T follicular helper cell (primary cell): ENCODE measurements at places on chromosomes 3 and 15.

DNA sequence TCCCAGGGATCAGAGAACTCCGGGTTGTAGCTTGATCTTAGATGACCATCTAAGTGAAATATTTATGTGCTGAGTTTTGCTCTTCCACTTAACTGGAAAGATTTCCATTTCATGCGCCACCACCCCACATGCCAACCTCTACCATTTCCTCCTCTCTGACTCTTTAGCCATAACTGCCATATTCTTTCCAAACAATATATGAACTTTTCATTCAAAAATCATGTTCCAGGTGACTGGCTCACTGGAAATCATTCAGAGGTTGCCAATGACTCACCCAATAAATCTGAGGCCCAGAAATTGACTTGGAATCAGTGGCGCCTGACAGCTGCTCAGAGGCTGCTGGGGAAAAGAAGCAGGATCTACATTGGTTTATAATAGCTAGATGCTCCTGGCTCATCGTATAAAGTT is 31.6 kb upstream of the FAM174B start:
- DNase-seq = no peak

DNA sequence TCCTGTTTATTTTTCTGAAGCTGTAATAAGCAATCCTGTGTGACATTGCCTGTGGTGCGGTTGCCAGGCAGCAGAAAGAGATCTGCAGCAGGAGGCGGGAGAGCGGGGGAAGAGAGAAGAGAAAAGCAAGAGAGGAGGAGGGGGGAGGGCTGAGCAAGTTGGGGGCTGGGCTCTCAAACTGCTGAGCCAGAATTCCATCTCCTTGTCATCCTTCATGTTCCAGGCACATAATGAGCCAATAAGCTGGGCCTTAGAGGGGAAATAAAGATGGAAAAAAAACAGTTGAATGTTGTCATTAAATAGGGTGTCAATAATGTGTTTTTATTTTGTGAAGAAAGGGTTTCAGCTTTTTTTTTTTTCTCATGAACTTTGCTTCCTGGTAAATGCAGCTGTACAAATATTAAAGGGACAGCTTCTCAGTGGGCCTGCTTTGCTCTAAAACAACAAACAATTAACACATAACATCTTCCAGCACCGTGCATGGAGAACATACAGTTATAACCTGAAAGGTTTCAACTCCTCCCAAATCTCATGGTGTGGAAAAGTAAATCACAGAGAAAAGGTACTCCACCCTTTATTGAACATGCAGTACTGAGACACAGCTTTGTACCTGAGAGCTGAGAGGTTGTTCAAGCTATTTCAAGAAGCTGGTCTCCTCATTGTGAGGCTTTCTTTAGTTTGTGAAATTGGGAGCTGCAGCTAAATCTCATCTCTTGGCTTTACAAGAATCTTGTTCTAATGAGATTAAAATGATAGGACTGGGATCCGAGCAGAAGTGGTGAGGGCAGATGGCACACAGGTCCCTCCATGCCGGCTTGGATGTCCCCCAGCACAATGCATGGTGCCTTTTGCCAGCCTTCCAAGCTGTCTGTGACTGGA is 451.1 kb upstream of the KCNMB2 start:
- peak; percentile 35 for DNase-seq

DNA sequence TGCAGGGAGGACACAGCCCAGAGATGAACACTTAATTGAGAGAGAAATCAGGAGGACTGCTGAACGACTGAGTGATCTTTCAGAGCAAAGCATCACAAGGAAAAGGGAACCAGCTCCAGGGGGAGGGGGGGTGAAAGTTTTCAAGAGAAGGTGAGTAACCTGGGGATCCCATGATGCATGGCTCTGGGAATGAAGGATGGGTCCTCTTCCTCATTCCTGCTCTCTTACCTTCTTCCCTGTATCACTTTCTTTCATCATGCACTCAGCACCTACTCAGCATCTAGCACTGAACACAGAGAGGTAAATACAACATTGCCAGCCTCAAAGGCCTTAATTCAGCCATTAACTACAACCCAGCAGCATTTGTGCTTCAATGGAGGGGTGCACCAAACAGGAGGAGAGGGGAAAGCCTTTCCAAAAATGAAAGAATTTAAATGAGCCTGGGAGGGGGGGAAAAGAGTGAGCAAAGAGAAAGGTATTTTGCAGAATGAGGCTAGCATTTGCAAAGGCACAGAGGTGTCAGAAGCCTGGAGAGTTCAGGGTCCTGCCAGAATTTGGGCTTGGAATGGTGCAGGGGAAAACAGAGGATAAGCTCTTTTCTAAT is 427.4 kb downstream of the FOXP1 start:
- no peak for DNase-seq

DNA sequence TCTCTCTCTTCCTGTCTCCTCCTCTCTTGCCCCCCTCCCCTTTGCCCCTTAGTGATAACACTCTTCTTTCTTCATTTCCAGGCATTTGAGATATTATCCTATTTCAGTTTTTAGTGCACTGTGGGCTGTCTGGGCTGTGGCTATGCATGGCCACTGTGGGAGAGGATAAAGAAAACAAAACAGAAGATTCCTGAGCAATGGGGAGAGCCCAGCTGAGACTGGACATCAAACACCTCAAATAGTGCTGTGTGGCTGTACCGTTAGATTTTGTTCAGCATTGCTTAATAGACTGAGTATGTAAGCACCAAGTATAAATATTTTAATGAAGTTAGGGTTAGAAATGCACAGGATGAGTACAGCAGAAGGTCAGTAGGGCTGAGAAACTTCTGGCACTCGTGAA is 7.9 kb upstream of the GBE1 start:
- DNase-seq = no peak

- DNase-seq = no peak
These were observed 98.6 kb downstream of the ZIC1 start for GRCh38 chr3:147507638-147508286.

- no peak for DNase-seq
These were observed 40.9 kb upstream of the LARS2 start for GRCh38 chr3:45347315-45348000.

DNA sequence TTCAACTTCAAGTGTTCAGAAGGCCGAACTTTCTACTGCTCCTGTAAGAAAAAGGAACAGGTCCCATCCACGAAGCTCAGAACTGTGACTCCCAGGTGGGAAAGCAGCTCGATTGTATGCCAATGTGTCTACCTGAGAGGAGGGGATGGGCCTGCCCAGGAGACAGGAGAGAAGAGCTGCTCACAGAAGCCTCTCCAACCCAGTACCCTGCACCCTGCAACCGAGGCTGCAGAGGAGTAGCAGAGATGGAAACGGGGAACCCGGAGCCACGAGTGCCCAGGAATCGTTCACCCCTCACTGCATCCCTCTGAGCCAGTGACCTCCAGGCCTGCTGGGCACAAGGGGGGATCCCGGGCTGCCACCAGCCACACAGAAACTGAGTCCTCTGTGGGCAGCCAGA is 86.5 kb upstream of the PRR23E start:
- DNase-seq = no peak

- DNase-seq = no peak
These were observed 6.4 kb upstream of the NR1D2 start for GRCh38 chr3:23938688-23939087.

DNA sequence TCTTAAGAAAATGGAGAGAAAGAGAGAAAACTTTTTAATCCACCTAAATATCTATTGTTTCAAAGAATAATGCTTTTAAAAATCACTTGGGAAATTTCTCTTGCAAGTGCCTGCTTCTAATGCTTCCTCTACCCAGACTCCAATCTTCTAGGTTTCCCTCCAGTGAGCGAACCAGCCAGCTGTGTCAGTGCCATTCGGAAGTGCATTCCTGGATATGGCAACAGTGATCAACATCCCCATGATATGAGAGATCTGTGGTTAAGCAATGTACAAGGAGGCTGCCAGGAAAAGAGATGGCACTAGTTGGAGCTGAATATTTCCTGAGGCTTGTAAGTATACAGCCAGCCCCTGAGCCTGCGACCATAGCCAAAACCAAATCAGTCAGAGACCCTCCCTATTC is 53.3 kb upstream of the KCNMB2 start:
- DNase-seq = no peak

GRCh38 chr3:28947751-28948150 is 333.1 kb upstream of the RBMS3 start:
- no peak for DNase-seq

DNA sequence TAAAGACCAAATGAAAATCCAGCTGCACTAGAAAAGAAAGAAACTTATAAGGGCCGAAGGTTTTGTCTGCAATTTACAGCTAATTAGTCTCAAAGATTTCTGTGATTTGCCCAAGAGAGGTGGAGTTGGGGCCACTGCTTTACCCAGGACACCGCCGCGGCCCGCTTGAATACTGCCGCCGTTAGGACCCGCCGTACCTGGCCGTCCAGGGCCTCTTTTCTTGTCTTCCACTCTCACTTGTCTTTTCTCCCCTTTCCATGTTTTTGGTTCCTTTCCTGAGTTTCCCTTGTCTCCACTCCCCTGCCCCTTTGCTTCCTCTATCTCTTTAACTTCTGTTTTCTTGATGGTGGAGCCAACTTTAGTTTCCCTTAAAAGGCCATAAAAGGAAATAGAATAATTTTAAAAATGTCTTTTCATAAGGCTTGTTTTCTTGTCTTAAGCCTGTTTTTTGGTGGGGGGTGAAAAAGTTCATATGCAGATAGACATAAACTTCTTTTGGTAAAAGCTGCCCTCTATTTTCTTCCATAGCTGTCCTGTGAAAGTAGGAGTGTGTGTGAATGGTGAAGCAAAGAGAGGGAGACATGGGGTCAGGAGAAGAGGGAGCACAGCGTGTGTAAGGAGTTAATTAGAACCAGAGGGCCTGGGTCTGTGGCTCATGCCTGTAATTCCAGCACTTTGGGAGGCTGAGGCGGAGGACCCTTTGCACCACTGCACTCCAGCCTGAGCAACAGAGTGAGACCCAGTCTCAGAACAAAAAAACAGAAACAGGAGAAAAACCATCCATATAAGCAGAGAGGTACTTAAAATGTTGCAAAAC is 16.0 kb upstream of the CCNL1 start:
- DNase-seq = no peak

- no peak for DNase-seq
These were observed 1110.1 kb downstream of the TBL1XR1 start for GRCh38 chr3:176087066-176087697.

- no peak for DNase-seq
These were observed 122.1 kb downstream of the AQP9 start for GRCh38 chr15:58260205-58260724.

- no peak for DNase-seq
These were observed 148.5 kb downstream of the DCLK3 start for GRCh38 chr3:36615861-36616260.

- no peak for DNase-seq
These were observed 102.2 kb downstream of the PTPRG start for GRCh38 chr3:61663356-61664104.

DNA sequence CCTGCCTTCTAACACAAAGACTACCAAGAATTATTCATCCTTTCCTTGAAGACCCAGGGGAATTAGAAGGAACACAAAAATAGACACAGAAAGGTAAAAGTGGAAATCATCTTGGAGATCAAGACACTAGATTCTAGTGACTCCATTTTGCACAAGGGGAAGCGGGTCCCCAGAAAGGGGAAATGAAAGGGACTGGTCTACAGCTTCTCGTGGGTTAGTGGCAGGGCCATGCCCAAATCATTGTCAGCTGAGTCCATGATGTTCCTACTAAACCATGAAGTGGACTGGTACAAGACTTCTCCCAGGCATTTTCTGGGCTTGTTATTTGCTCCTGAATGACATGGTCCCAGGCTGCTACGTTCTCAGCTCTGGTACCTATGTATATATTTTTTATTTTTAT is 230.7 kb upstream of the TPRG1 start:
- no peak for DNase-seq

DNA sequence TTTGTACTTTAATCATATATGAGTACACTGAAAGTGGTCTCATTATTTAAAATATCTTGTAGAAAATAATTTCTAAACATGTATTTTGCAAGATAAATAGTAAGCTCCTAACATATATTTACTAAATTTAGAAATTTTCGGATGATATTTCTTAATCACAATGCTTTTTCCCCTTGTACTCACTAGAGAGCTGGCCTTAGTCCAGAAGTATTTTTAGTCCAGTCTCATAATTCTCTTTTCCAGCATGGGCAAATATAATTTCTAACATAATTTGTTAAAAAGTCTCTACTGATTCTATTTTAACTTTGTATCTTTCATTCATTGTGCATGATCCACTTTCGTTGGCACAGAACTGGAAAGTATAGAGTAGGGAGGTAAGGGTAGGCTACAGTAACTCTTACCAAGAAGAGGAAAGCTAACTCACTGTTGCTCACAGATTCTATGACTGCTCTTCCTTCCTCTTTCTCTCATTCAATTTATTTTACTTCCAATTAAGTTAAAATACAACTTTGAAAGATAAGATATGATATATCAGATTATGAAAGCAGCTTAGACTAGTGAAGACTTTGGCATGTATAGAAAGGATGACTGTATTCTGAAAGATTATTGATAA is 39.3 kb downstream of the FGF7 start:
- DNase-seq = no peak

- no peak for DNase-seq
These were observed 5.3 kb downstream of the KLF15 start for GRCh38 chr3:126351771-126352475.

DNA sequence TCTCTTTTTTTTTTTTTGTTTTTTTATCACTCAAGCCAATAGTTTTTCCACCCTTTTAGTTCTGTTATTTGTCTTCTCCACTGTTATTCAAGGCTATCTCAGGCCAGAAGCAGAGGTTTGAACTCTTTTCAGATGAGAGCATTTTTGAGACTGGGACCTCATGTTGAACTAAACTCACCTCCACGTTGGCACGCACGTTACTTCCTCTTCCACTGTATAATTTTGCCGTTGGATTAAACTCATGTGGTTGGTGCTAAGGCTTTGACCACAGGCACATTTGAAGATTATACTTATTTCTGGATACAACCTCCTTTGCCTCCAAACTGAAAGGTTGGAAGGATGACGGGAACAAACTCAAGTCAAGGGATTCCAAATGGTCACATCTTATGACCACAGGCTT is 501.3 kb upstream of the TPRG1 start:
- no peak for DNase-seq

- DNase-seq = no peak
These were observed 9.9 kb downstream of the KIF23 start for GRCh38 chr15:69424001-69424400.
